ENCODE measurements at places on chromosomes 6 and 20.

DNA sequence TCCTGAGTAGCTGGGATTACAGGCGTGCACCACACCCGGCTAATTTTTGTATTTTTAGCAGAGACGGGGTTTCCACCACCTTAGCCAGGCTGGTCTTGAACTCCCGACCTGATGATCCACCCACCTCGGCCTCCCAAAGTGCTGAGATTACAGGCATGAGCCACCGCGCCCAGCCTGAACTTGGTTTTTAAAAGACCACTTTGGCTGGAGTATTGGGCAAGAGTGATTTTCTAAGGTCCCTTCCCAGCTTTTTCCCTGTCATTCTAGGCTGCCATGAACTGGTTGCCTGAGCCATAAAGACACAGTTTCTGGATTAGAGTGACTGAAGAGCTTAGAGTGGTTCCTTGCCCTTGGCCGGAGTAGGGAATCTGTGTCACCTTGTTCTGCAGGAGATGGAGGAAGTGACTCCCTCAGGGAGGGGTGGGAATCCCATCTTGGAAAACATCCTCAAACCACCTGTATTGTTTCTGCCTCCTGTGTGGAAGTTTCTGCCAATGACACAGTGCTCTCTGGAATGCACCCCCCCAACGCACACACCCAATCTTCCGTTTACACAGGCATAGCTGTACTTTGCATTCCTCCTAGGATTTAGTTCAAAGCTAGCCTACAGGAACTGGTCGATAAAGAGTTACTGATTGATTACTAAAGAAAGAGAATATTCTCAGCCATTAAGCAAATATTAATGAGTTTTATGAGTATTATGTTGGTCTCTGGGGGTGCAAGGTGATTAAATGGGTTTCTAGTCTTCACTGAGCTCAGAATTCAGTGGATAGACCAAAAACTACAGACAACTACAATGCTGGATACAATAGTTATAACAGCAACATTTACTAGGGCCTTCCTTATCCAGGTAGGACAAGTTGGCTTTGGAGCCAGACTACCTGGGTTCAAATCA is 18.2 kb downstream of the BCL2L1 start:
- DNase-seq: no peak

GRCh38 chr20:23296841-23297701 is 53.5 kb upstream of the NXT1 start:
- DNase-seq: no peak

GRCh38 chr6:35036828-35037663 is 104.1 kb downstream of the TCP11 start:
- no peak for DNase-seq

GRCh38 chr20:22438926-22439325 is 145.4 kb downstream of the FOXA2 start:
- no peak for DNase-seq

DNA sequence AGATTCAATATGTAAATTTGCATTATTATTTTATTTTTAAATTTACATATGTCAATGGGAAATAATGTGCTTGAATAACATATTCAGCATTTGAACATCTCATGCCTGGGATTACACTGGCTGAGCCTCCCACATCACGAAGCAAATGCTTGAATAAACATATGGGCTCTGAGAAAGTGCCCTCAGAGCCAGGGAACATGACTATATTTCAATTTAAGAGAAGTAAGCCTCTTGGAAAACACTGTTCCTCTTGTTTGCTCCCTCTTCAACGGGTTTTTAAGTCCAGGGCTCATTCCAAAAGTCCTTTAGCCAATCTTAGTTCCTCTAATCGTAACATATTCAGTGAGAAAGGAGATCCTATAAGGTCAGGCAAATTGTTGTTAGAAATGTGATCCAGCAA is 122.0 kb downstream of the GMPR start:
- no peak for DNase-seq

- peak; percentile 38 for DNase-seq
Observed at GRCh38 chr6:69232008-69232407, 564.8 kb downstream of the LMBRD1 start.

- no peak for DNase-seq
Observed at GRCh38 chr6:96522465-96523009, 931 bp downstream of the UFL1 start.

- no peak for DNase-seq
Observed at GRCh38 chr6:118514689-118515088, 33.4 kb upstream of the PLN start.

All from head of caudate nucleus (tissue), 42 donors.